ENCODE measurements at places on chromosomes 1 and 21.
A peak's percentile ranks its signal among the peaks of the same experiment; 100 is the strongest.

DNA sequence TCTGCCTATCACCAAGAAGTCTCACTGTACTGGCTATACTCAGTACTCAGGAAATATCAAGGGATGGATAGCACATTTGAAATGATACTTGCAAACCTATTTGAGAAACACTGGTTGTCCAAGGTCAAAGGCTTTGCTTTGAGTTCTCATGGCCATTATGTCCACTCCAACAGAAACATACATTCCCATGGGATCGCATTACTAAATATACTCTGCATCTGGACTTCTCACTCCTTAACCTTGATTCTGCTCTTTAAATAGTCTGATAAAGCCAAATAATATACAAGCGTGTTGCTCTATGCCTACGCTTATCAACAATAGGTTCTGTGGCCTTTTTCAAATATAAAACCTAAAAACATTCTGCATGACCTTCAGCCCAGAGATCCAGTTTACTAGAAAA lies 1054.8 kb downstream of the MRPL39 start:
- no peak for DNase-seq

- DNase-seq = no peak
These were observed 16.9 kb downstream of the DYRK3 start for GRCh38 chr1:206651958-206652890.

GRCh38 chr1:7639435-7640131 lies 131.5 kb upstream of the VAMP3 start:
- DNase-seq = no peak

GRCh38 chr21:42654179-42654912 lies 925 bp downstream of the PDE9A start:
- DNase-seq = peak; percentile 31

- peak; percentile 57 for DNase-seq
These were observed 58.8 kb downstream of the TOMM20 start for GRCh38 chr1:235069577-235070563.

GRCh38 chr1:94579876-94580294 lies 38.3 kb upstream of the F3 start:
- peak; percentile 98 for DNase-seq

DNA sequence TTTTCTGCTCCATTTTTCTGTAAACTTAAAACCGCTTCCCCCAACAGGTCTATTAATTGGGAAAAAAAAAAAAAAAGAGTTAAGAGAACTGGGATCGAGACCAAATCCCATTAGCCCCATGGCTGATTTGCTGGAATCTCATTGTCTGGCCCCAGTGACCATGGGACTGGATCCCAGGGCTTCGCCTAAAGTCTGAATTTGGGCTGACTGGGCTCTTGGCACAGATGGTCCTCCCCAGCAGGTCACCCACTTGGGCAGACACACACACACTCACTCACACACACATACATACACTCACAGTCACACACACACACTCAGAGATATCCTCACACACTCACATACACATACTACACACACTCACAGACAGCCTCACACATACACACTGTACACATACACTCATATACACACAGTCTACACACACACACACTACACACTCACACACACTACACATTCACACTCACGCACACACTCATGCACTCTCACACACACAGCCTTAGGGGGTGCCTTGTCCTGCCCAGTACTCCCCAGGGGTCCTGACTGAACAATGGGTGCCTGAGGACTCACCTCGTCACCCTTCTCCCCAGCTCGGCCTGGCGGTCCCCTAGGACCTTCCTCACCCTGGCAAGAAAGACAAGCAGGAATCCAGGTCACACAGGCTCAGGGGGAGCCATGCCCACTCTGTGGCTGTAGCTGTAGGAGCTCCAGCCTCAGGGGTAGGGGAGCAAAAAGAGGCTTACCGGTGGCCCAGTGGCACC lies 7.5 kb downstream of the COL9A2 start:
- no peak for DNase-seq

- DNase-seq = no peak
These were observed 277.1 kb upstream of the SGIP1 start for GRCh38 chr1:66256629-66257572.

DNA sequence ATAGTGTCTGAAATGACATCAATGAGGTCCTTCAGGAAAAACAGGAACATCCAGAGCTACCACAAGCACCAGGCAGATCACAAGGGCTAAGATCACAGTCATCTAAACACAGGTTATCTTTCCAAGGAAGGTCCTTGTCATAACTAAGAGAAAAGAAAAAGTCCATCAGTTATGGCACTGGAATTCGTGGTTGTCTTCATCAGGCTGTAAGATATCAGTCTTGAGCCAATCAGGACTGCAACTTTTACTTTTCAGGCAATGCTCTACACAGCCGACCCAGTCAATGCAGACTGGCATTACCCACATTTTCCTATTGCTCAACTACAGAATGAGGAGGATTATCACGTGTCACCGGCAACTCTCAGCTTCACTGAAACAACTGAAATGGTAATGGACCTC lies 26.4 kb downstream of the SORT1 start:
- DNase-seq = no peak

DNA sequence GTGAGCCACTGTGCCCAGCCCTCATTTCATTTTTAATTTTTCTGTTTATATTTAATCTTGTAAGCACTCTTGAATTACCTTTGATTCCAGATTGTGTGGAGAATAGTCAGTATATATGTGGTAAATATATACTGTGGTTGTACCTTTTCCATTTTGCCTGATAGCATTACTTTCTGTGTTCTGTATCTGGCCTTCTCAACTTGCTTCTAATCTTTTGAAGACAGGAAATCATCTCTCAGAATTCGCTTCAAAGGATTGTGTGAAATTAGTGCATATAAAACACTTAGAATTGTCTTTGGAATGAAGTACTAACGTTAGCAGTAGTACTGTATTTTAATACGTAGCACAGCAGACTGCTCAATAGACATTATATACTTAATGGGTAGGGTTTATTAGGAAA lies 37.9 kb downstream of the PPP2R5A start:
- no peak for DNase-seq

DNA sequence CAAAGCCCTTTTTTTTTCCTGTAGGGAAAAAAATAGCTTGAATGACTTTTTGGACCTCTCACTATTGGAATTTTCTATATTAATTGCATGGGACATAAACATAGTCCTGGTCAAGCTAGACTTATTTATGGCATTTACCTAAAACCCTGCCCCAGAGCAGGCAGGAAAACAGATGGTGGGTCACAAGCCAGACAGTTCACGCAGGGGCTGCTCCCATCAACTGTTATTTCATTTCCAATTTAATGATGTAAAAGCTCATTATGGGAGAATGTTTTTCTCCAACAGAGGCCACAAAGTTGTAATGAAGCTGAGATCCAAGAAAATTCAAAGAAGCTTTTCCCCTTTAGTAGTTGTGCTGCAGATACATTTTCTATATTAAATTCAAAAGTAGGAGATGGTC lies 99.2 kb downstream of the SGIP1 start:
- no peak for DNase-seq

GRCh38 chr21:38853421-38853919 lies 47.7 kb downstream of the ETS2 start:
- DNase-seq = peak; percentile 77

- no peak for DNase-seq
These were observed 52.2 kb downstream of the PUM1 start for GRCh38 chr1:31013187-31013864.

DNA sequence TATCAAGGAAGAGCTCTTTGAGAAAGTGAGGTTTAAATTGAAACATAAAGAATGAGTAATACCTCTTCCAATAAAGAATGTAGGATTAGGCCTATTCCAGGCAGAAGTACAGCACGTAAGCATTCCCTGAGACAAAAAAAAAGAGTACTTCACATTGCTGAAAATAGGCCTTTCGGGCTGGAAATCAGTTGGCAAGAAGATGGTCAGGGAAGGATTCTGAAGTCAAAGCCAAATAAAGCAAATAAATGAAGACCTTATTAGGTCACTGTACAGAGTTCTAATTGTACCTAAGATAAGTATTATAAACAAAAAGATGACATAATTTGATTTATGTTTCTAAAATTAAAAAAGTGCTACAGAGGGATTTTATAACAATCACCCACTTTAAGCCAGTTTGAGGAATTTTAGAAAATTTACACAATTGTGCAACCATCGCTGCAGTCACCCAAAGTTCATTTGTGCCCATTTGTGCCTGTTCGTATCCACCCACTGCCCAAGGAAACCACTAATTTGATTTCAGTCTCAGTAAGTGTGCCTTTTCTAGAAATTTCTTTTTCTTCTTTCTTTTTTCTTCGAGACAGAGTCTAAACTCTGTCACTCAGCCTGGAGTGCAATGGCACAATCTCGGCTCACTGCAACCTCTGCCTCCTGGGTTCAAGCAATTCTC lies 58.6 kb downstream of the FMO4 start:
- DNase-seq = no peak

DNA sequence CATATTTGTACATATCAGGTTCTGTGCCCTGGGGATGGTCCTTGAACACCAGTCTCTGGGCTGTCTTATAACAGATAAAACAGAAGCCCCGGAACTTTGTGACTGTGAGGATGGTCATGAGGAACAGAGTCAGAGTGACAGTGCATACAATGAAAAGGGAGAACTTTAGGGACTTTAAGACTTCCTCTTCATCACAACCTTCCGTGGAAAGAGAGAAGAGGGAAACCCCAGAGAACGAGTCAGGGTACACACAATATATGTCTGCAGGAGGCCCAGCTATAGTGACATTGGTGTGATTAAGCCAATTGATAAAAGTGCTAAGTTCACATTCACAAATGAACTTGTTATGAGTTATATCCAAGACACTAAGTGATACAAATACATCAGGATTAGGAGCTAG lies 32.1 kb downstream of the TLR5 start:
- no peak for DNase-seq

DNA sequence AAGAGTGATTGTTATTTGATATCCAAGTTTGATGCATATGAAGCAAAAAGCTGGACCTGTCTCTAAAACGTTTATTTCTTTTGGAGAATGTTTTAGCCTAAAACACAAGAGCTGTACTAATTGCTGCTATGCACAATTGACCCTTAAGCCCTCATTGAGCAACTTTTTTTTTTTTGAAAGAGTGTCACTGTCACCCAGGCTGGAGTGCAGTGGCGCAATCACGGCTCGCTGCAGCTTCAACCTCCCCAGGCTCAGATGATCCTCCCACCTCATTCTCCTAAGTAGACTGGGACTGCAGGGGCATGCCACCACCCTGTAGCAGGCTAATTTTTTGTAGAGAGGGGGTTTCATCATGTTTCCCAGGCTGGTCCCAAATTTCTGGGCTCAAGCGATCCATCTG lies 129.1 kb downstream of the PIK3R3 start:
- no peak for DNase-seq

GRCh38 chr1:67860776-67861175 lies 27.5 kb upstream of the GNG12 start:
- DNase-seq = no peak

DNA sequence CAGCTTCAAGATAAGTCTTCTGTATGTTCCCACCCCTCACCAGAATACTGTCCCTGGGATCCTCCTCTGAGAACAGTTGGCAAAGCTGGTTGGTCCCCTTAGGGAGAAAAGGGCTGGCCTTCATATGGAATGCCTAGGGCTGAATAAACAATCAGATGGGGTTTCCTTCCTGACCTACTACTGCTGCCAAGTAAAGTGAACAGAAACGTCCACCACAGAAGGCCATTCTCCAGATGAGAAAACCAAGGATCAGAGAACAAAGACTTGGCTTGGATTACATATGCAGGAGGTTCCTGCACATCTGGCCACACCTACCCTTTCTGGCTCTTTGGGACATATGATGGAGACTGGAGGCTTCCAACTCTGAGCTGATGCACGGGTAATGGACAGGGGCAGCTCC lies 194.5 kb downstream of the HIVEP3 start:
- no peak for DNase-seq

GRCh38 chr1:236921610-236922009 lies 82.6 kb downstream of the MT1HL1 start:
- no peak for DNase-seq

DNA sequence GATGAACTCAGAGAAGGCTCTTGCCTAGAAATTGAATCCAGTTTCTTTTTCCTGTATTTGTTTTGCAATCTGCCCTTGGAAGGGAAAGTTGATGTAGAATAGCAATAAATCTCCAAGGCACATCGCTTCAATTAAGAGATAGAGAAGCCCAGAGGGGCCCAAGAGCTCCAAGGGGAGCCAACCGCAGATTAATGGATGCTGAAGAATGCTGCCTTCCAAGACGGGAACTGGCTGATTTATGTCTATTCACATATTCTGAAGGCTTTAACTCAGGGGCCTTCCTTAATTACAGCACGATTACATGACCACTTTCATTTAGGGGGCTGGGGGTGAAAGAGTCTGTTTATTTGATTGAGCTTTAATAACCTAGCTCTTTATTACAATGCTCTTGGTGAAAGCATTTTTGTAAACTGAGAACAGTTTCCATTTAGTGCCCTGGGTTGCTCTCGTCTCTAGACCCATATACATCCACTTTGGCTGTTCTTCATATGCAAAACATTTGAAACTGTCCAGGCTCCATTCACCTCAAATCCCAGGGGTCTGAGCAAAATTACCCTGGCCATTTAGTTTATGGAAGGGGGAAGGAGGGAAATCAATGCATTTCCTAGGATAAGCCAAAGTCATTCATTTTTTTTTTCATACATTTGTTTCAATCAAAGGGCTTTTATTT lies 87.4 kb upstream of the CLDN14 start:
- DNase-seq = no peak

DNA sequence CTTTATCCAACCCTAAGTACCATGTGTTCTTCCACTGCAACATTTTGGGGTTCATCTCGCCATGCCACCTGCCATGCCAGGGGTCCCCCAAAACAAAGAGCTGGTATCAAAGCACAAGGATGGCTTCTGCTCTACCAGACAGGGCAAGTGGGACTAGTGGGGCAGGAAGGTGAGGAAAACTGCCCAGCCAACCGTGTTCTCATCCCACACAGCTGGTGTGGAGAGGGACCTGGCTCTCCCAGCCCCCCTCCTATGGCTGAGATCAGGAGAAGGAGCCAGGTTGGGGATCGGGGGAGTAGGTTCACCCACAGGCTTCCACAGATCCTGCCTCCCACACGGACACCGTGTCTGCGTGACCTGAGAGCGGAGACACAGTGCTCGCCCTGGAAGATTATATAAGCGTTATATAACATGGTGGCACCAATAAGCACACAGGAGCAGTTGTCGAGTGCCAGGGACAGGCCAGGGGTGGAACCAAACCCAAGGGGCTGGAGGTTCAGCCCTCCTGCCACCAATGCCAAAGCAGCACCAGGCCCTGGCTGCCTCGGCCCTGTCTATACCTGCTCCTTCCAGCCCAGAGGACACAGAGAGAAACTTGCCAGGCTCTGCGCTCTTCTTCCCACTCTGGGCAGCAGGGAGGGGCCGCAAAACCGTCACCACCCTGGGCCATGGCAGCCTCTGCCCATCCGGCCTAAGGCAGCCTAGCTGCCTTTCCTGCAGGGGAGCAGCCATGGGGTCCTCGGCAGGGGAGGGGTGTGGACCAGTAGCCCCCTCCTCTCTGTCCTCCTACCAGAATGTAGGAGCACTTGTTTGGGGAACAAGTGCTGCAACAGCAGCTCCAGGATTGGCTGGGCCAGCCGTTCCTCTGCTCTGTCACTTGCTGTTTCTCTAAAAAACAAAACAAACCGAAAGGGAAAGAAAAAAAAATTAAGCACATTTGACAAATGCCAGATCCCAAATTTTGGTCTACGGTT lies 43.5 kb downstream of the CD34 start:
- no peak for DNase-seq

Data from SJSA1 (cell line).